Activated CD4-positive, alpha-beta T cell treated with anti-CD3 and anti-CD28 coated beads, Interleukin-2, amount 10 ng/mL, durations not matched to agents 24 days and 14 days (primary cell): ENCODE measurements at places on chromosomes 7 and 10. TPM values are rescaled to one million over a fixed set of nuclear protein-coding genes. Genes with fewer than 3 reads are reported as not detected.
A peak's percentile ranks its signal among the peaks of the same experiment; 100 is the strongest.

DNA sequence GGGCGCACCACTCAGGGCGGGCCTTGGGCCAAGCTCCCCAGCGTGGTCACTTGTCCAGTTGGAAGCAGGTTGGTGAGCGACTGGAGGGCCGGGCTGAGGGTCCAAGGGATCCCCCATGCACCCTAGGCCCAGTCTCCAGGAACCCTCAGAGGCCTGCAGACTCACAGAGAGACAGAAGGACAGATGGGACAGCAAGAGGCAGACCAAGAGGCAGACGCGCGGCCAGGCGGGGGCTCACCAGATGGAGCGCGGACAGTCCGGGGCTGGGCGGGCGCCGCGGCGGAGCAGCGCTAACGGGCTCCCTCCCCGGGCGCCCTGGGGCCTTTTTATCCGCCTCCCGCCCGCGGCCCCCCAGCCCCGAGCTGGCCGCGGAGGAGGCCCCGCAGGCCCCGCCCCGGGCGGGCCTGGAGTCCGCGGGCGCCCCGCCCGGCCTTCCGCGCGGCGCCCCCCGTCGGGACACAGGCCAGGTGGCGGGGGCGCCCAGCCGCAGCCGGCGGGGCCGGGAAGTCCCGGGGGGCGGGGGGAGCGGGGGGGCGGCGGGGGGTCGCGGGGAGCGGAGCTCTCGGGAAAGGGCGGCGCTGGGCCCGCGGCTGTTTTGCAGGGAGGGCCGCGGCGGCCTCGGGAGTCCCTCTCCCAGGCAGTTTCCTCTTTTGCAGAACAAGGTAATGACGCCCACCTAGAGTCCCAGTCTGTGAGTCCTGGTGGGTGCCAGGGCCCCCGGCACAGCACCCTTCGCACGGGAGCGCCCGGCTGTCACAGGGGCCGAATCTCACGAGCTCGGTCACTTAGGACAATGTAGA is at the start of gene LOXL4:
TSS of gene LOXL4 (minus strand) at position 301 of the 800 bp plus-strand sequence. CDS start 5,175 bp downstream, outside the sequence.
- no peaks in the 10 kb centered on the region for H3K4me1 ChIP-seq
- DNase-seq, result no peak
- peaks cover 52% of the 10 kb centered on the region for H3K27me3 ChIP-seq
- H3K36me3 ChIP-seq, result no peaks in the 10 kb centered on the region
- H3K27ac ChIP-seq, result no peak within 1 kb of the TSS

The PDE6C gene
- not detected in 2 replicates for total RNA-seq

The TBXAS1 gene
- total RNA-seq, result 1.8 and 3.5 TPM in 2 replicates

The NPTX2 gene
- not detected in 2 replicates for total RNA-seq

DNA sequence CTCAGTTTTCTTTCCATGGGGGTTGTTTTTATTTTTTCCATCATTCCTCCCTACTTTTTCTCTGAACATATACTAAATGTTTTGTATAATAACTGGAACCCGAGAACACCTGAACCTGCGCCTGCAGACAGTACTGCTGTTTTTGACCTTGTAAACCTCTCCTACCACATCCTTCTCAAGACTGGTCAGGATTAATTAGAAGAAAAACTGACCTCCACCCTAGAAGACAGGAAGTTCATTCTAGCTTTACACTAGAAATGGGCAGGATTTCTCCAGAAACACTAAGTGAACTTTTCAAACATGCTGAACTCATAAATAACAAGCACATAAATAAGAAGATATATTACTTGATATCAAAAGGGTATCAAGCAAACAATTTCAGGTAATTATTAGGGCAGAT is 751 bp upstream of the HYCC1 start:
- H3K27ac ChIP-seq, result peak overlapping the region; percentile 88
- H3K36me3 ChIP-seq, result peaks cover 2% of the 10 kb centered on the region
- H3K27me3 ChIP-seq, result no peaks in the 10 kb centered on the region
- peak overlapping the region; percentile 92 for H3K4me3 ChIP-seq
